ENCODE measurements at places on chromosomes 3 and 15.
A peak's percentile ranks its signal among the peaks of the same experiment; 100 is the strongest.

DNA sequence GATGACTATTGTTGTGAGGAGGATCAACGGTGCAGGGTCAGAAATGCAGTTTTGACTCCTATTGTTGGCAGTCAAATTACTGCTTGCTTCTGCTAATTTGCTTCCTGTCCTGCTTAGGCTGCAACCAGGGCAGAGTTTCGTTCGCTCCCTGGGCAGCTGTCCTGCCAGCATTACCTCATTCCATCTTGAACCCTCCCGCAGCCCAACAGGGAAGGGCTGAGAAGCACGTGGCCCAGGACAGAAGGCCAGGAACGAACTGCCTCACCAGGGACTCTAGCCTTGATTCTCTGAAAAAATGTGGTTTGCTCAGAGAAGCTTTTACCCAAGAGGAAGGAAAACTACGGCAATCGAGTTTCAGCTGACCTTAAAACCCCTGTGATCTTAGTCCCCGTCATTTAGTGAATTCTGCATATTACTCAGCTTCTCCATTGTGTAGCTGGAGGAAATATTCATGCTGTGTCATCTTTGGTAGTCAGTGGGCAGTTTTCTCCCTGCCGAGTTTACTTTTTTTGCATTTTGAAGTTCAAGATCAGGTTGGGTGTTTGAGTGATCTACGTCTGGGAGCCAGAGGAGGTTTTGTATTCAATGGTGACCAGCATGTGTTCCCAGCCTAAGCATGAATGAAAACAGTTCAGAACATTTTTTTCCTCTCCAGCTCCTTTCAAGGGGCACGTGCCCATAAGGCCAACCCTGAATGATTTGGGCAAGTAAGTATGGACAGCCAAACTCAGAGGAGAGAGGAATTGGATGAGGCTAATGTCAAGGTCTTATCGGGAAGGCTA is 23.0 kb downstream of the TLNRD1 start:
- peak; percentile 80 for DNase-seq

GRCh38 chr3:37323494-37323893 is 149.1 kb upstream of the LRRFIP2 start:
- DNase-seq = no peak

GRCh38 chr3:122021811-122022401 is at the start of gene ILDR1:
Gene ILDR1 (minus strand): TSS chr3:122022247. CDS start chr3:122022077, 170 bp downstream.
- no peak for DNase-seq

DNA sequence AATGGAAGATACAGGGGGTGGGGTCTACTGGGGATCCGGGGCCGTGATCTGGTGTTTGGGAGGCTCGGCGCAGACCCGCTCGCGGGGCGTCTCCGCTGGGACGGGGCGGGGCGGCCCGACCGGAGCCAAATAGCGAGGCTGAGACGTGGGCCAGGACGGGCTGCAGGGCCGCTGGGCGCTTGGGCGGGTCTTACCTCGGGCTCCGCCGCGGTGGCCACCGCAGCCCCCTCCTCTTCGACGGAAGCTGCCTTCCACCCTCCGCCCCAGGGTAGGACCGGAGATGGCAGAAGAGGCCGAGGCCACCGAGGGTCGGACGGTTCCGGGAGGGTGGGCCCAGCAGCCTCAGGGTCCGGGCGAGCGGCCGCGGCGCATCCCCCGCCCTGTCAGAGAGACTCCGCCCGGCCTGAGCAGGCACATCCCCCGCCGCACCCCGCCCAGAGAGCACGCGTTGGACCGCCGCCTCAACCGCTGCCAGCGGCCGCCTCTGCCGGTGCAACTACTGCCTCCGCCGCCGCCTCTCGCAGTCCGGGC is 399 bp downstream of the MYO9A start:
- DNase-seq = no peak

- no peak for DNase-seq
Measured at GRCh38 chr3:186691676-186692075, 25.5 kb upstream of the KNG1 start.

DNA sequence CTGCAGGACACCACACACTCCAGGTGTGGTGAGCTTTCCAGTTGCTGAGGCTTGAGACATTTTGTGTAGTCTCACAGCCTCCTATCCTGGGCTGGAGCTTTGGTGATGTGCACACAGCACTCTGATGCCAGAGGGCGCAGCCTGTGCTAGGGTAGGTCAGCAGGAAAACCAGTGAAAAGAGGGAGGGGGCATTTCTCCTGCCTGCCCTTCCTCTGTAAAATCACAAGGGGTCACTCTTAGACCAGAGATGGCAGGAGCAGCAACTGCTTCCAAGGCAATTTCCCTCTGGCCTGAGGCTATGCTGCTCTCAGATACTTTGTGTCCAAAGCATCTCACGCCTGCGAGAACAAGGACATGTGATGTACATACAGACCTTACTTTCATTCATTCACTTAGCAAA is 16.5 kb upstream of the MUSTN1 start:
- DNase-seq = peak; percentile 31

GRCh38 chr3:46096336-46096735 is 69.1 kb upstream of the XCR1 start:
- no peak for DNase-seq

DNA sequence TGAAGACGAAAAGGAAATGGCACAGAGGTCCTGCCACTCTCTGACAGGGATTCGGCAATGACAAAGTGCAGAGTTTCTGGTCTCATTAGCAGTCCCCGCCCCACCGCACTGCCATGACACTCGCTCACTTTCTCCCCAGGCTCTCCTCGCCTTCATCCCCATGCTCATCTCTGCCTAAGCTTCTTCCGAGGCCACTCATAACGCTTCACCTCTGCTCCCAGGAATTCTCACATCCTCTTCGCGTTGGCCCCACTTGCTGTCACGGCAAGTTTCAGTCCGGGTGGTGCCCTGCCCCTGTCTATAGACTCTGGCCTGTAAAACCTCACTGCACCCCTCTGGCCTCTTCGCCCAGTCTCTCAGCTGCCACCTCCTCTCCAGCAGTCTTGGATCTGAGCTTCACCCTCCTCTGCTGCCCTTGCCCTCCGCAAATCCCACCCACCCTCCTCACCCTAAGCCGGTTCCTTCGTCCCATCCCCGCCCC is 654 bp downstream of the RUBCN start:
- DNase-seq = no peak

GRCh38 chr3:176961916-176962315 is 235.4 kb downstream of the TBL1XR1 start:
- DNase-seq = no peak

- DNase-seq = no peak
Measured at GRCh38 chr3:4387210-4388204, 79.6 kb downstream of the SUMF1 start.

DNA sequence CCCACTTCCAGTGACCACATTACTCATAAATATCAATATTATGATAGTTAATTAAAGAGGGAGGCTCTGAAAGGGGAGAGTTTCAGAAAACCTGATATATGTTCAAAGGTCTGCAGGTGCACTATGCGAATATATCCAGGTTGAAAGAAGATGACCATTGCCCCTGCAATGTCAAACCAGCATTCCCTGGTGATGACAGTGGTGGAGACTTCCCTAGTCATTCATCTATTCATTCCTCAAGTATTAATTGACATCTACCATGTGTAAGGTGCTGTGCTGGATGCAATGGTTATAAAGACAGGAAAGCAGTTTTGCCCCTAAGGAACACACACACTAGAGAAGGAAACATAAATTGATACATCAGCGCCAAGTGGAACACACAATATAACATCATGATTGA is 588.3 kb upstream of the KCNMB2 start:
- DNase-seq = no peak

- no peak for DNase-seq
Measured at GRCh38 chr15:71654720-71655174, 155.6 kb upstream of the NR2E3 start.

DNA sequence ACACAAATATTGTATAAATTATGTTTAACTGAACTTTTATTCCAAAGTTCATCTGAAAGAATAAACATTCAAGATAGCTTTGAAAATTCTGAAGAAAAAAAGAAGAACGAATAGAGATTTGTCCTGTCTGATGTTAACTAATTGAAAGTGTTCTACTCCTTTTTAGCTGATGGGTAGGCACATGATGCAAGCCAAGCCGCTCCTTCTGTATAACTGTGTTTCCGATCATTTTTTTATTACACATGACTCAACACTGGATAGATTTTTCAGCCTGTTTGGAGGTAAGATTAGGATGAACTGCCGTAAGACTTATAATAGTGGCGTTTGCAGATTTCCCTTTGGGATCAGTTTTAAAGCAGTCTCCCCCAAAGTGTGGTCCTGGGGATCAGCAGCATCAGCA is 19.0 kb downstream of the NSUN3 start:
- DNase-seq = no peak

DNA sequence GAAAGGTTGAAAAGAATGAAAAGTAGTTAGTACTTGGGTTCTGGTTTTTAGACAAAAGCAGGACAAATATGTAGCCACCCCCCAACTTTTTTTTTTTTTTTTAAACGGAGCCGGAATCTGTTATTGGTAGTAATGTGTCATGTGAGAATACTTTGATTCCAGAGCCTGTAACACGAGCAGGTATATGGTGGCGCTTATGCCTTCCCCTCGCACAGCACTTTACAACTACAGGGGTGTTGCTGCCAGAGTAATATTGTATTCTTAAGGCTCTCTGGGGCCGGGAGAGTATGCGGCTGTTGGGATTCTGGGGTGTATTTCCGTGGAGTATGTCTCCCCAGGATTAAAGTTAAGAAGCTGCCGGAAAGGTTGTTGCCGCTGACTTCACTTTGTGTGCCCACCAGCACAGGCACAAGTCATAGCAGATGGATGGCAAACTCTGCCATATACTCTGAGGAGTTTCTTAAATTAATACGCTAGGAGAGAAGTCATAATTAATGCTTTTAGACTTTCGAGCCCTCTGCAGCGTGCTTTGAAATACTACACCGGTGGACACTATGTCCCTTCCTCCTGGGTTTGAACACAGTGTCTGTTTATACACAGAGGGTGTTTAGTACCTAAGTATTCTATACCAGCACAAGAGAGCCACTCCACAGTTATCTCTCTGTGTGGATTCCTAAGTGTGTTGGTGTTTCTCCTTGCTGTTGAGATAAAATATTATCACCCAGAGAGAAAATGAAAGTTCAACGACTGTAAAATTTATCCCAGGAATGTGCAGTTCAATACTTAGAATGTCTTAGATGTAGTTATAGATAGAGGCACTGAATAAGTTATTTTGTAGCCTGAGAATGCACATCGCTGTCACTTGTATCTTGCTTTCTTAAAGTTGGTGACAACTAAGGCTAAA is 1.4 kb downstream of the MBNL1 start:
- DNase-seq = peak; percentile 63

GRCh38 chr3:123376451-123377242 is 72.2 kb downstream of the ADCY5 start:
- no peak for DNase-seq

GRCh38 chr3:42635111-42635510 is 18.4 kb upstream of the ZBTB47 start:
- DNase-seq = no peak

DNA sequence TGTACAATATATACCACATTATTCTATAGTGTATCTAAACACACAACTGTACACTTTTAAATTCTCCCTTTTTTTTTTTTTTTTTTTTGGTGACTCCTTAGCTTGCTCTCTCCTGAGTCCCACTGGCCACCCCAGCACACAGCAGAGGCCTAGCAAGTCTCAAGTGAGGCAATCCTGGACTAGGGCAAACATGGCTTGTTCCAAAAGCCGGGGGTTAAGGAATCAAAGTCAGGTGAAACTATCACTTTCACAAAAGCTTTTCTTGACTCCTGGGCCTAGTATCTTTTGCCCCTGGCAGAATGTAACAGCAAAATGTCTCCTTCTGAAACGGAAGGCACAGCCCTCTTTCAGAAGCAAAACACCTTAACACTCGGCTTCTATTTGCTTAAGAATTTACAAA is 5.8 kb downstream of the EOMES start:
- no peak for DNase-seq

DNA sequence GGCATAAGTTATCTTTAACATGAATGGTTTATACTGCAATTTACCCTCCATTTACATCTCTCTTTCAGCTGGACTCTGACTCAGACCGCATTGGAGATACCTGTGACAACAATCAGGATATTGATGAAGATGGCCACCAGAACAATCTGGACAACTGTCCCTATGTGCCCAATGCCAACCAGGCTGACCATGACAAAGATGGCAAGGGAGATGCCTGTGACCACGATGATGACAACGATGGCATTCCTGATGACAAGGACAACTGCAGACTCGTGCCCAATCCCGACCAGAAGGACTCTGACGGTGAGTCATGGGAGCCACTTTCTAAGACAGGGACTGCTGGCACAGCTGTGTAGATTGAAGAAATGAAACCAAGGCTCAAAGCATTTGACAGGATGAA is 11.6 kb downstream of the THBS1 start:
- DNase-seq = no peak

DNA sequence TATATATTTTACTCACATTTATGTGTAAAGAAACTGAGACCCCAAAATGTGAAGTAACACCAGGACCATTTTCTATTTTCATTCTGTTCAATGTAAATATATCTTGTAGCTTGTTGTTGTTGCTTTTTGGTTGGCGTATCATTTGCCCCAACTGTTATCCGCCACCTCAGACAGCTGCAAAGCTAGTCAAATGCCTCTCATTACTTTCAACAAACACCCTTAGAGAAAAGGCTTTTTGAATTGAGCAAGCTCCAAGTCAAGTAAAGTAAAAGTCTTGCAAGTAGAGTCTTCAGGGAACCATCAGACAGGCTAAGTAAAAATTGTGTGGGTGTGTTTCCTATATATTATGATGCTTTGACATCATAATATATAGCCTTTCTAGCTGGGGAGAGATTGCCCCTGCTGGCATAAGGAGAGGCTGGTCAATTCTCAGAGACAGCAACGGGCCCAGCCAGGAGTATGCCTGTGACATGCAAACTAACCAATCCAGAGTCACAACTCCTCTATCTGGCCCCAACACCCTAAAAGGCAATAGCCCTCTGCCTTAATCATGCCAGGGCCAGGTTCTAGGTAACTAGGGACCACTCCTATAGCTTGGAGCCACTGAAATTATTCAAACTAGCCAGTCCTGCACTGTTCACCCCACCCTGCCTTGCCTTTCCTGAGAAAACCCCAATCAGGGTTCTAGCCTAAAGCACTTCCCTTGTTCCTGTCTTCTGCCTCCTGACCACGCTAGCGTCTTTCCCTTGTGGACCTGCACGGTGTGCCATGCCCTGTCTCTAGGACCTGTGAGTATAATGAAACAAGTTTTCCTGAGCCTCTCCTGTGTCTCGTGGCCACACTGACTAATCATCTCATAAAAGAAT is 75.6 kb downstream of the RAD18 start:
- DNase-seq = no peak

- DNase-seq = no peak
Measured at GRCh38 chr3:126961191-126961790, 21.6 kb upstream of the PLXNA1 start.
